ENCODE measurements at places on chromosomes 1 and 21.
A peak's percentile ranks its signal among the peaks of the same experiment; 100 is the strongest.

DNA sequence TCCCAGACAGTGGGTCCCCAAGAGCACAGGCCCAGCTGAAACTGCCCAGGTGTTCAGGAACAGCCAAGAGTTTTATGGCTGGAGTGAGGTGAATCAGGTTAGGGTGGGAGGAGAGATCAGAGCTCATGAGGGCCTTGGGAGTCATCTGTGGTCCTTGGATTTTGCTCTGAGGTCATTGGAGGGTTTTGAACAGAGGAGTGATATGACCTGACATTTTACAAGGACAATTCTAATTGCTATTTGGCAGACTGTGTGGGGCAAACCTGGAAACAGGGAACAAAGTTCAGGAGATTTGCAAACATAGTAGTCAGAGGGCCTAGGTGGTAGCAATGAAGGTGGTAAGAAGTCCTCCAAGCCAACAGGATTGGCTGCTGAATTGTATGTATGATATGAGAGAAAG, 31.1 kb upstream of the LRRN2 start:
- DNase-seq: no peak

DNA sequence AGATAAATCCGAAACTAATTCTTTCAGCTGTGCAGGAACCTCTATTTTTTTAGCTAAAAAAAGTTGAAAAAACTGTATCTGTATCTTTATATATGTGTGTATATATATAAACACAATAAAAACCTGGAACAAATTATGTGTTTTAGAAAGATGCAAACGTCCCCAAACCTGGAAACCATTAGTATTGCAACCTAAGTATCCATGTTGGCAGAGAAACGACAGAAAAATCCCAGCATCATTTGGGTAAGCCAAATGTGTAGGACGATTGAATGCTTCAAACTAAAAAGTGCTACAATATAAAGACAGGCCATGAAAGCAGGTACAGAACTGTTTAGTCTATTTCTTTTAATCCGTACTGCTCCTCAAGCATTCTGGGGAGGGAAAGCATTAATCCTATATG, 87.9 kb downstream of the AHCTF1 start:
- no peak for DNase-seq

GRCh38 chr1:66315671-66316070, 218.3 kb upstream of the SGIP1 start:
- DNase-seq: no peak

GRCh38 chr1:195076682-195077081, 1531.6 kb downstream of the KCNT2 start:
- DNase-seq: no peak

DNA sequence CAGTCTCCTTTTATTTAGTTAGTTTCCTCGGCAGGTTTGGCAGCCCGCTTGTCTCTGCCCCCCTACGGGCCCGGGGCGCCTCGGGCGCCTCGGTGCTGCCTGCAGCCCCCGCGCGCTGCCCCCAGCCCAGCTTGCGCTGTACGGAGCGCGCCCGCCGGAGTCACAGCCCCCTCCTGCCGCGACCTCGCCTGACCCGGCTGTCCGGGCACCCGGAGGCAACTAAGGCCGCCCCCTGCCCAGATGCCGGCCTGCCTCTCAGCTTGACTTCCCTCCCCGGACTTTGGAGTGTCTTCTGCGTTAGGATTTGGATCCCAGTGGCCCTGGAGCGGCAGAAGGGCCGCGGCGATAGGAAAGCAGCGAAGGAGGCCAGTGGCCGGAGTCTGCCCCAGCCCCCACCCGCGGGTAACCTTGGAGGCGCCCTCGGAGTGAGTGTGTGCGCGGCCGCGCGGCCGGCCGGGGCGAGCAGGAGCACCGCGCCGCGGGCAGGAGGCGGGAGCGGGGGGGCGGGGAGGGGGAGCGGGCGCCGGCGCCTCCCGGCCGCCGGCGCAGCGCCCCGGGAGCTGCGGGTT, 7.6 kb downstream of the CDKN2C start:
- no peak for DNase-seq

GRCh38 chr21:14120091-14120734, 90.5 kb downstream of the LIPI start:
- peak; percentile 17 for DNase-seq

DNA sequence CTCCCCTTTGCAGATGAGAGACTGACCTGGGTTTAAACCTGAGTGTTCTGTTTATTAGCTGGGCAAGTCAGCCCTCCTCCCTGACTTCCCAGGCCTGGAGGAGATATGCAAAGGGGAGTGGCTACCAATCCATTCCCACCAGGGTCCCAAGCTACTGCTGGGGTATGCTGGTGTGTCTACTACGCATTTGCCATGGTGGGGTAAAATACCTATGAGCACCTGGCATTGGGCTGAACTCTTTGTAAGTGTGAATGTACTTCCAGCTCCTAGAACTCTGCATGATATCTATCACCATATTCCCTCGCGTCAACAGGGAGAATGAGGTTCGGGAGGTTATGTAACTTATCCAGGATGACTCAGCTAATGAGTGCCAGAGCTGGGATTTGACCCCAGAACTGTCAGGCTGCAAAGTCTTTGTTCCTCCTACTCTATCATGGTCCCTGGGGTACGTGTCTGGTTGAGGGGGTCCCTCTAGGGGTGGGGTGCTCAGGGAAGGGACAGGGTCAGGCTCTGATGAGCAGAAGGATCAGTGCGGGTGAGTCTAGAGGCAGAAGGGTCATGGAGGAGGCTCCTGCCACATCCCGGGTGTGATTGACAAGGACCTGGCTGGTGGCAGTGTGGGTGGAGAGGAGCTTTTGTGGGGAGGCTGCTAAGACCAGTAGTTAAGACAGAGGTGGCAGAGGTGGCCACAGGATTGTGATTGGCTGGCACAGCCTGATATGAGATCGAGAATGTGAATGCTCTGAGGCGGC, 16.7 kb downstream of the AMPD2 start:
- no peak for DNase-seq

- no peak for DNase-seq
Measured at GRCh38 chr21:46284077-46284644, 1.2 kb downstream of the MCM3AP start.

DNA sequence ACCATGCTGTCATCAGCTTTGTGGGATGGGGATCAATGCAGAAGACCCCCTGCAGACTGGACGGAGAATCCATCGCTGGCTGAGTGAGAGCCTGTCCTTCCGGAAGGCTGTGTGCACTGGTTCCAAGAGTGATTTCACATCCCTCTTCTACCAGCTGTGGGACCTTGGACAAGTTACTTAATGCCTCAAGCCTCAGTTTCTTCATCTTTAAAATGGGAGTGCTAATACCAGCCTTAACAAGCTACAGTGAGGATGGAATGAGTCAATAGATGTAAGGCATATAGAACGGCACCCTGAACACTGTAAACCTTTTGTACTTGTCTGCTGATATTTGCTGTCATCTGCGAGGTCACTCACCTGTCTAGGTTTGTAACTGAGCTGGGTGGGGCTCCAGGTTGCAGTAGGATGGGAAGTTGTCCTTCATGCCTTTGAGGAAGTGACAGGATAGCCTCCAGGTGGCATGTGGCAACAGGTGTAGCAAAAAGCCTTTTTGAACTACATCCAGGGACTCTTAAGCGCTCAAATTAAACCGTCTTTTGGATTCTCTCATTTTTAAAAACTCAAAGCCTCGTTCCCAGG, 27.5 kb downstream of the TMEM51 start:
- no peak for DNase-seq

DNA sequence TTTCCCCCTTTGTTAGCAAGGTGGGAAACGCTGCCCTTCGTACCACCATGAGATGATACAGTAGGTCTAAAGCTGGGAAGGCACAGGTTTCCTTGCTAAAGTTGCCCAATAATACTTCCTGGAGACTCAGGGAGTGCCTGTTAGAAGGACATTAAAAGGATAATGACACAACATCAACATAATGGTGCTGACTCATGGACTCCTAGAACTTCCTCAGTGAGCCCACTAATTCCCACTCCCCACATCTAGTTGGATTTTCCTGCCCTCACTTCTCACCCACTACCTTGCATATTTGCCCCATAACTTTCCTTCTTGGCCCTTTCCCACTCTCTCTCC, 17.5 kb downstream of the CFAP45 start:
- DNase-seq: no peak

DNA sequence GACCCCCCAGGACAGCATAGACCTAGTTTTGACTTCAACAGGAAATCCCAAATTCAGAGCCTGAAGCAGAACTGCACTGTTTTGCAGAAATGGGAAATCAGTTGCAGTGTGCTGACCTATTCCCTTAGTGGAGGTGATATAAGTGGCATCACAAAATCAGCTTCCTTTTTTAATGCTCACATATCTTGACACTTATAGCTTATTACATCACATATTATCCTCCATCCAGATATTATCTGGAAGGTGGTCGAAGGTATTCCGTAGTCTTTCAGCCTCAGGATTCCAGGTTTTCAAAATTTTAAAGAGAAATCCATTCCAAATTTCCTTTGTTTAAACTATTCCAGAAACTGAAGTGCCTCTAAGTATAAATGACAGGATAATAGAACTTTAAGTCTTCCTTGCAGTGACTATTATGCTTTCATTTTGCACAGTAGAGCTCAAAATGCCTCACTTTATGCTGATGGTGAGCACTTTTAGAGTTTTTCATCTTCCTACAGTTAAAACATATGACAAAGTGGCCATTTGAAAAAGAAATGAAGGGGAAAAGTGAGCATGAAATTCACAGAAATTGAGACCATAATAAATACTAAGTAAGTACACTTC, 106.4 kb upstream of the DPYD start:
- no peak for DNase-seq

DNA sequence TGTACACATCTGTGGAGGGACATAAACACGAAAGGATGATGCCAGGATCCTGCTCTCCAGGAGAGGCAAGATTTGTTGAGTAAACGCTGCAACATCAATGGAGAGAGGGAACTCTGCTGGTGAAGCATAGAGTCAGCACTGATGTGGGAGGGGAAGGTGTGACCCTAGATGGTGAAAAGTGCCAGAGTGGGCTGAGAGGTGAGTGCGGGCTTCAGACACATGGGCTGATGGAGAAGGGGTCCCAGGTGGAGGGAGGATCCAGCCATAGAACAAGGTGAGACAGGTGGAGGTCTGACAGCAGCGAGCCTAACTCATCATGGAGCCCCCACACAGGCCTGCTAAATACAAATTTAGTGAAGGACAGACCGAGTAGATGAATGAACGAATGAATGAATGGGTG, 9.7 kb downstream of the RD3 start:
- DNase-seq: no peak

GRCh38 chr21:44574457-44575306, 1.2 kb downstream of the KRTAP10-4 start:
- no peak for DNase-seq

DNA sequence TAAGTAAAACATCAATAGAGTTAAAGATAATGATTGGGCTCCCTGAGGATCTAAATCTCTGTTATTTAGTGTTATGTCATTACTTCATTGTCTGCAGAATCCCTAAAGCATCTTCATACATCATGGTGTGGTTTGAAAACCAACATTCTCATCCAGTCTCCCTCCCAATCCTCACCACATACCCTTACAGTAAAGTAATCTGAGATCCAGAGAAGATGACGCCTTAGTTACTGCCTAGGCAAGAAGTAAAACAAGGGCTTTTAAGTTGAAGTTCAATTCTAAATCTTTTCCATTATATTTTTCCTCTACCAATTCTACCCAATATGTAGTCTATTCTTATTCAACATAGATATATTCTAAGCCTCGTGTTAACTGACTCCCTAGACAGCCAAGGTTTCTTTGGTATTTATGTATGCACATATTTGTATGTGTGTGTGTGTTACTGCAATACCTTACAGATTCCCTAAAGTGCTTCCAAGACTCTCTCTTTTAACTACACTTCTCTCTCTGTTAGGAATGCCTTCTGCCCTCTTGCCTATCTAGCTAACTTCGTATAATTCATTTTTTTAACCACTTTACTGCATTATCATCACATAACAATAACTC, 17.3 kb downstream of the DPH5 start:
- no peak for DNase-seq

- DNase-seq: no peak
Measured at GRCh38 chr1:110636149-110636935, 30.2 kb upstream of the KCNA2 start.

- no peak for DNase-seq
Measured at GRCh38 chr1:93992954-93993353, 83.7 kb upstream of the GCLM start.

GRCh38 chr1:64755361-64755760, 10.5 kb downstream of the RAVER2 start:
- DNase-seq: no peak

- DNase-seq: peak; percentile 42
Measured at GRCh38 chr1:61570191-61570590, 154.8 kb downstream of the TM2D1 start.

DNA sequence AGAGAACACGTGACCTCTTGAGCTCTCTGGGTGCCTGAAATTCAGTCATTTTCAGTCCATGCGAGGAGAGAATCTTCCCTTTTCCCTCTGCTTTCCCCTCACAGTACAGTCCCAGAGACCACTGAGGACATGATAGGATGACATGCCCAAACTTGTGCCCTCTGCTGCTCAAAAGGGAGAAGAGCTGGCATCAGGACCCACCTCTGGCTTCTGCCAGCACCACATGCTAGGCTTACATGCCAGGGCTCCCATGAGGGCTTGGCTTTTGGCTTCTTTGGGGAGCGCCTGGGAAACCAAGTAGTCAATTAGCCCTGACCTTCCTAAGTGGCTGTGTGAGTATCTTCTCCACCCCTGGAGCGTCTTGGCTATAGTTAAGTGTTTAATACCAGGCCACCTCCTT, 13.8 kb upstream of the KCNQ4 start:
- no peak for DNase-seq

DNA sequence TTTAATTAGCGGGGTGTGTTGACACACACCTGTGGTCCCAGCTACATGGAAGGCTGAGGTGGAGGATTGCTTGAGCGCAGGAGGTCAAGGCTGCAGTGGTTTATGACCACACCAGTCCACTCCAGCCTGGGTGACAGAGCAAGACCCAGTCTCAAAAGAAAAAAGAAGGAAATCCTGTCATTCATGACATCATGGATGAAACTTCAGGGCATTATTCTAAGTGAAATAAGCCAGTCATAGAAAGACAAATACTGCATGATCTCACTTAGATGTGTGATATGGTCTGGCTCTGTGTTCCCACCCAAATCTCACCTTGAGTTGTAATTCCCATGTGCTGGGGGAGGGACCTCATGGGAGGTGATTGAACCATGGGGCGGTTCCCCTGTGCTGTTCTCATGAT, 82.6 kb downstream of the MT1HL1 start:
- no peak for DNase-seq

GRCh38 chr21:44756423-44757185, 45.0 kb downstream of the UBE2G2 start:
- DNase-seq: no peak
